Thoracic aorta (tissue), 2 donors: ENCODE measurements at places on chromosomes 4 and X. TPM values are rescaled to one million over a fixed set of nuclear protein-coding genes. Genes with fewer than 3 reads are reported as not detected.

DNA sequence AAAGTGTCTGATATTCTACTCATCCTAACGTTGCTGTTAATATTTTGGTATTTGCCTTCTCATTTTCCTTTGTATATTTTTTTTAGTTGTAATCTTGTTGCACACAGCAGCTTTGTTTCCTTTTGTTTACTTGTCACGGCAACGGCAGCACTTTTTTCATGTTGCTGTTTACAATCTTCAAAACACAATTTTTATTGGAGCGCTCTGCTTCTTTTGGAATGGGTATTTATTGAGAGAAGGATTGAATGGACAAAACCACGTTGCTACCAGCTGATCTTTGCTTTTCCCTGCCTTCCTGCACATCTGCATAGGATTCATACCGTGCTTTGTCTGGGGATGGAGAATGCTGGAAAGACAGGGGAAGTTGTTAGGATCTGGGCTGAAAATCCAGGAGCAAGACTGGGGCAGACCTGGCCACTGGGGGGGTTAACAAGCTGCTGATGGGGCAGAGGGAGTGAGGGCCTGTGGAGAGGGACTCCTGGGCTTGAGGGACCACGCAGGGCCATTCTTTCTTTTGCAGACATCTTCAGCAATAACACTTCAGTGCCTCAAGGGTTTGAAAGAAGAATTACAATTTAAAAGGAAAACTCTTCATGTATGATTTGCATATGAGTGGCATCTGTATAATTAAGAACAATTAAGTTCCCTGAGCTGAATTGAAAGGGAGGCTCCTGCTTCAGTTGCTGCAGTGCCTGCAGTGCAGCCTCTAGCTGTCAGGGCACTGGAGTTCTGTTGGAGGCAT, 69.8 kb downstream of the TMEM131L start:
- DNase-seq = no peak

- no peak for DNase-seq
Measured at GRCh38 chr4:108619372-108620100, 840 bp upstream of the RPL34 start.

The ADH1A gene
- total RNA-seq = 0.99 TPM

The BEX1 gene
- not detected for total RNA-seq

The SERTM2 gene
- total RNA-seq = not detected
